ENCODE measurements at places on chromosomes 7 and 10.
A peak's percentile ranks its signal among the peaks of the same experiment; 100 is the strongest.

GRCh38 chr7:52502281-52502680, 533.2 kb upstream of the POM121L12 start:
- peak; percentile 27 for DNase-seq

- DNase-seq, result no peak
Measured at GRCh38 chr7:742791-743190, 15.7 kb upstream of the PRKAR1B start.

- DNase-seq, result no peak
Measured at GRCh38 chr10:35433851-35434426, 97.6 kb downstream of the CCNY start.

DNA sequence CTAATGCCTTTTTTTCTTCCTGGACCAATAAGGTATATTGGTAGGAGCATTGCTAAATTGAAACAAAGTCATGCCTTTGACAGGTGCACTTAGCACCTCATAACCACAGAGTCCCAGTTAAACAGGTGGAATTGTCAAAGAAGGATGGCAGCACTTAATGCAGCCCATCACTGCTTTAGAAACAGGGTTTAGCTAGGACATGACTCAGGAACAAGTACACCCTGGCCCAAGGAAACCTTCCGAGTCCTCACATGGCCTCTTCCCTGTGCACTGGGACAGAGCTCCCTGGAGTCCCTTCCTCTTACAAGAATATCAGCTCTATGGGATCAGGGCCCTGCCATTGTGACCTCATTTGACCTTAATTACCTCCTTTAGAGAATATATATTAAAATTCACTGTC, 382.7 kb downstream of the EXOC4 start:
- DNase-seq, result no peak

DNA sequence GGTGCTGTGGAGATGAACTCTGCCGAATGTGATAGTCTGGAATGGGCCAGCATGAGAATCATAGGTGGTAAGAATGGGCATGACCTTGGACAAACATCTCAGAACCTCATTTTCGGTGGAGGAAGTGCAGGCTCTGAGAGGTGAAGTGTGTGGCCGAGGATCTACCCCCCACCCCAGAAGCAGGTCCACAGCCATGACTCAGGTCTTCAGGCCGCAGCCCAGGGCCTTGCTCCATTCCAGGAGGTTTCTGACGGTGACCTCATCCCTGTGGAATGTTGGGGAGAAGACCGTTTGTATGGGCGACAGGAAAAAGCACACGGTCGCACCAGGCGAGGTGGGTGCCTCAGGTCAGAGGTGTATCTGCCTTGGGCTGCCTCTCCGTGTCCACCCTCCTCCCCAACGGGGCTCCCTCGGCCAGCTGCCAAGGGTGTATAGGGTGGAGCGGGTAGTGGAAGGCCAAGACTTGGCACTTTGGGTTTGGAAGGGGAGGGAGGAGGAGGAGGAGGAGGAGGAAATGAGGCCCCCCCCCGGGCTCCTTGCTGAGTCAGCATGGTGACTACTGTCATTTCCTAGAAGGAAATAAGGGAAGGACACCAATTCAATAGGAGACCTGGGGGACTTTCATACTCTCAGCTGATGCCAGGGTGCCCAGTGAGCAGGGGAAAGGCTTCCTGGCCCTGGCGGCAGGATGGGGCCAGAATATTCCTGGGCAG, 168.0 kb upstream of the RHEB start:
- no peak for DNase-seq

Data from Ammon's horn (tissue), 1 donor.